ENCODE measurements at places on chromosomes 1 and 21.

GRCh38 chr1:232452117-232452516, 177.8 kb downstream of the SIPA1L2 start:
- DNase-seq: no peak

DNA sequence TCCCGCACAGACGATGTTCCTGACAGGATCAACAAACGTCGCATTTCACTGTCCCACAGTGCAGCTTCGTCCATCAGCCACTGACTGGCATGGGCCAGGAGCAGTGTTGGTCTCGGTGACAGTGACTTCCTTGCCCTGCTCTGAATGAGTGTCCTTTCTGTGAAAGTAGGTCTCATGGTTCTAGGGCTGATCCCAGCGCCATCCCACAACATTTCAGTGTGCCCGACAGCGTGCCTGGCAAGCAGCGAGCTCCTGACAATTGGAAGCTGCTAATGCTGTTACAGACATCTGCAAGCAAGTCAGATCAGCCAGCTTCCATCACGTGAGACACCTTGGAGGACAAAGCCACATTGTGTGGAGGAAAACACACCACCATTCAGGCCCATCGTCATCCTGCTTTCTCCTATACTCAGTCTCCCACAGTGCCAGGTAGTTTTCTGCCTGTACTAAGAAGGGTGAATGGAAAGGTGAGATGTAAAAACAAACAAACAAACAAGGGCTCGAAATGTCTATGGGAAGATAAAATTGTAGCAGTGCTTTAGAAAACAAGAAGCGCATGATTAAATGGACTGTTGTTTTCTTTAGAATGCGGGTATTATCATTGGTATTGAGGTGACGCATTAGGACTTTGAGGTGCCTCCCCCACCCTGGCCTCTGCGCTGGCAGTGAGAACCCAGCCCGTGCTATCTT, 21.9 kb downstream of the ERRFI1 start:
- no peak for DNase-seq

GRCh38 chr1:230923176-230923575, 54.9 kb upstream of the C1orf198 start:
- DNase-seq: no peak

GRCh38 chr21:42221581-42222345, 2.8 kb downstream of the ABCG1 start:
- DNase-seq: no peak

GRCh38 chr1:81409780-81410274, 390.9 kb upstream of the ADGRL2 start:
- no peak for DNase-seq

DNA sequence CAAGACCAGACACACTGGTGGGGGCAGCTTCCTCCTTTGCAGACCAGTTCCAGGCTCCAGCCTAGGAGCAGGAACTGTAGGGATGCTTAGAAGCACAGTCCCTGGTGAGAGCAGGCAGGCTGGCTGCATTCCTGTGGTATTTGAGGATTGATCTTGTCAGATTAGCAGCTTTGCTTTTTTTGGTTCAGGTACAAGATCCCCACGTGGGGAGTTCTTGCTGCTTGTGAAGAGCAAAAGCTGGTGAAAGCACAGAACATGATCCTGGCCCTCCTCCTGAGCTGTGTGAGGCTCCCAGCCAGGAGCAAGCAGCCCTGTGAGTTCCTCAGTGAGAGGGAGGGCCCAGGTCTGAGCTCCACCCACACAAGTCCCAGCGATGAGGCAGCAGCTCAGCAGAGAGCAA, 75.3 kb upstream of the ARTN start:
- DNase-seq: no peak

DNA sequence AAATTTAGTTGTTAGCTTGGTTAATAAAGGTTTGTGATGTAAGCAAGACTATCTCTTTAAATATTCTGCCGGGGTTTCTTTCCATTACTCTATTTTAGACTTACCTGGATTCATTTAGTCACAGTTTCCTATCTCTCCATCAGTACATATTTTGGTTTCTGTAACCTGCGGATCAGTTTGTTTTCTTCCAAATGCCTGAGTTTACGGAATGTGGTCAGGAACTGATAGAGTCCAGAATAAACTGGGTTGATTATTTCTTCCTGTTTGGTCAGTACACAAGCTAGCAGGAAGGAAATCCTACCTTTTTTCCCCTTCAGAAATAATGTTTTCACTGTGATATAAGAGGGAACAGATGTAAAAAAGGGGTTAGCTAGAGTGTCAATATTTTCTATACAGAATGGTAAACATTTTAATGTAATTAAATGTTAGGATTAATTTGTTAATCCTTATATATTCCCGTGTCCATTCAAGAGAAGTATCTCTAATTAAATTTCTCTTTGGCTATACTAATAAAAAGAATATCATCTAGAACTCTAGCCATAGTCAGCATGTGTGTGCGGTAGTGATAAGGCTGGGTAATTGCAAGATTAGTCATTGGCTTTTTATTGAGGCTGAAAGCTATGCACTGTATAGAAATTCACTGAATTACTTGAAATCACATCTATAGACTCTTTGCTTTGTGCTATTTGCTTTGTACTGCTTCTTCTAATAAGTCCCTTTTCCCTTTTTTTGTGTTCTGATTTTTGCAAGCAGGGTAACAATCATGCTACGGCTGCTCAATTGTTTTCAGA, 144.7 kb upstream of the ADGRL4 start:
- no peak for DNase-seq

DNA sequence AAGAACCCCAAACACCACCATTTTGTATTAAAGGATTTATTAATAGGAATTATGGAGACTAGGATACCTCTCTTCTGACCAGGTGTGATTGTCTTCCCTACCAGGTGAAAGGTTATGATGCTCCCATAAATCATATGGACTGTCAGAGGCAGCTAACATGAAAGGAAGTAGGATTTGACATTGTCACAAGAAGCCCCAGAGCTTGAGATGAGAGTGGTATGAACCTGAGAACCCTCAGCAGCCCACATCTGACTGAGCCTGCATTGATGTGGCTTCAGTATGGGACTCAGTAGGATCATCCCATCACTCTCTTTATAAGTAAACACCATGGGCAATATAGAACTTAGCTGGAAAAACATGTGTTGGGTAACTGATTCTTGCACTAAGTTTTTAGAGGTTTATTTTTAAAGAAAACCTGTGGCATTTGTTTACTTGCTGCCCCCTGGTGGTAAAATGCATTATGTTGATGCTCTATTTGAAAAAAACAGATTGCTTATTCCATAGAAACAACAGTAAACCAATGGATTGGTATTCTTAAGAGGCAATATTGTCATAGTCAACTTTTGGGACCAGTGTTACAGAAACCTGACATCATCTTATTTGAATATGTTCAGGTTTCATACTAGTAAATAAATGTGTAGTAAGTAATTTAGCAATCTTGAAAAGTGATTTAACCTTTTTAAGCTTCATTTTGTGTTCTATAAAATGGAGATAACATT, 16.6 kb upstream of the CACYBP start:
- no peak for DNase-seq

- DNase-seq: no peak
These were observed 16.6 kb downstream of the NOC2L start for GRCh38 chr1:942411-942821.

DNA sequence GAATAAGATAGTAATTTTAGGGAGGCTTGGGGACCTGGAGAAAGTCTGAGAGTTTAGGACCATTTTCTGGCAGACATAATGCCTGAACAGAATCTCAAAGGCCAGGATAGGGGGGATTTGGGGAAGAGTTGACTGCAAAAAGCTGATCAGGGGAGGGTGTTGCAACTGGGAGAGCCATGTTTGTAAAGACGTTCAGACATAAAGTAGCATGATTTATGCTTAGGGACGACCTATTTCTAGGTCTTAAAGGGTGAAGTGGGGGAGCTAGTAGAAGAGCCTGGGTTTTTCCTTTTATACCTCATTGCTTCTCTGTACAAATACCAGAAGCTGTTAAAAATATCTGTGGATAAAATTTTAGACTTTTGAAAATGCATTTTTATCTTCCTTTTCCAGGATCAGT, 51.2 kb downstream of the FNBP1L start:
- no peak for DNase-seq

DNA sequence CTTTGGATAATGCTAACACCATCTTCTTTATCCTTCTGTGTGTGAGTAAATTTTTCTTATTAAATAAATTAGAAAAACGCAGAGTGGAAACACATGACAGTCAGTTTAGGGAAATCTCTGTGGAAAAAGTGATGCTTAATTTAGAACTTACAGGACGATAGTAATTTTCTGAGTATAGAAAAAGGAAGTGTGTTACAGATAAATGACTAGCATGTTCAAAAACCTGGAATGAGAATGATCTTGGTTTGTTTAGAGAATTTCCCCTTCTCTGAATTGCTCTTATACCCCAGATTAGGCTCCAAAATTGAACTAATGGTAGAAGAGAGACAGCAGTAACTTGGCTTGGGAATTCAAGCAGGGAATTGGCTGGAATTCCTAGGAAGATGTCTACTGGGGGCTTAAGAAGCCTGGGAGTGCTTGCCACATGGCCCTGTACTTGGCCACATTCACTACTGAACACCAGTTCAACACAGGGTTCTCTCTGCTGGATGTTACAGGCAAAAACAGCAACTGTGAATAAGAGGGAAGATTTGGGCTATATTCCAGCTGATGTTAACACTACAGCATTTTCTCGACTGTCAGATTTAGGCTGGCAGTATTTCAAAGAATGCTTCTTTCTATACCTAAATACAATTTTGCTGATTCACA, 1004.2 kb downstream of the TTLL7 start:
- no peak for DNase-seq

DNA sequence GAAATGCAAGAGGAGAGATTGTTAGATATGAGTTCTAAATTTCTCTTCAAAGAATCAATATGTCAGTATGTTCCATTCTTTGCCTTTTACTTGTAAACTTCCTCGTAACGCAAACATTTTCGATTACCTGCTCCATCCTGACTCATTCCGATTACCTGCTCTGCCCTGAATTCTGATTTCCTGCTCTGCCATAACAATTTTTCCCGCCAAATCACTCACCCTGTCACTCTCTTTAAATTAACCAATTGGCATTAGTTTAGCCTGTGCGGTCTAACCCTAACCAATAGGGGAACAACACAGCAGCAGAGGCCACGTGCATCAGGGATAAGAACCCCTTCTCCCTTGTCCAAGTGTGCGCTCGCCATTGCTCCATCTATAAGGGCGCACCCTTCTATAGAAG, 25.0 kb upstream of the CBR3 start:
- DNase-seq: no peak

DNA sequence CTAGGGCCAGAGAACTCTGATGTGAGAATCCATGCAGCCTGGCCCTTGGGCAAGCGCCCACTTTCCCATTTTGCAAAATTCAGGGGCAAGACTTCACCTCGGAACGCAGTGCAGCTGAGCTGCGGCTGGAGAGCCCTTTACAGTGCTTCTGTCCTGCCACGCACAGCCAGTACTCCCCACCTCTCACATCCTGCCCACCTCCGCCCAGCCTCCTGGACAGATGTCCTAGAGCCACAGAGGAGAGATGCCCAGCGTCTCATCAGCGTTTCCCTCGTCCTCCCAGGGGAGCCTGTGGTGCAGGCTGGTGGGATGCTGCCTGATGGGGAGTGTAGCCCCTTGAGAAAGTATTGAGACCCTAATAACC, 29.6 kb downstream of the RUNX3 start:
- no peak for DNase-seq

- DNase-seq: no peak
These were observed 197.1 kb downstream of the COP1 start for GRCh38 chr1:176009951-176010350.

- no peak for DNase-seq
These were observed 119.3 kb downstream of the SIK1 start for GRCh38 chr21:43307677-43308070.

GRCh38 chr1:208043691-208044181, 132.8 kb upstream of the CD34 start:
- no peak for DNase-seq

DNA sequence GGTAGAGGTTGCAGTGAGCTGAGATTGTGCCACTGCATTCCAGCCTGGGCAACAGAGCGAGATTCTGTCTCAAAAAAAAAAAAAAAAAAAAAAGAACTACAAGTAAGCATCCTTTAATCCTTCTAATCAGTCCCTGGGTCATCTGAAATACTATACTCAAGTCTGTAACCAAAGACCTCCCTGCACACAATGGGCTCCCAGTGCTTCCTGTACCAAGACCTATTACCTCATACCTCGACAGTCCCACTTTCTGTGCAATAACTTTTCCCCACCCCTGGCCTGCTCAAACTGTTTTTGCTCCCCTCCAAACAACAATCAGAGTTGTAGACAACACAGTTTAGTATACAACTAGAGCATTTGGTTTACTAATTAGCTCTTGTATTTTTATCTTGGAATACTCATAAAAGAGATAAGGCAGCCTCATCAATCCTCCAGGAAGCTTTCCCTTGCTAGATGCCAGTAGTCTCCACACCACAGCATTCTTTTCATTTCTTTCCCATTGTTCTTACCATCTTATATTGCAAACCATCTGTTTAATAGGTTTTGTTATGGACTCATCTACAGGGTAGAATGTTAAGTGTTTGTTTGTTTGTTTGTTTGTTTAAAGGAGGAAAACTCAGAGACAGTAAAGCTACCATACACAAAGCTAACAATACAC, 19.2 kb upstream of the RLF start:
- DNase-seq: no peak

GRCh38 chr1:37420456-37420855, 53.9 kb upstream of the ZC3H12A start:
- DNase-seq: no peak

GRCh38 chr1:206839857-206840256, 25.6 kb upstream of the IL20 start:
- no peak for DNase-seq

- DNase-seq: no peak
These were observed 7.6 kb downstream of the CFH start for GRCh38 chr1:196659471-196659870.

GRCh38 chr1:183942933-183943693, 94.4 kb downstream of the COLGALT2 start:
- no peak for DNase-seq

DNA sequence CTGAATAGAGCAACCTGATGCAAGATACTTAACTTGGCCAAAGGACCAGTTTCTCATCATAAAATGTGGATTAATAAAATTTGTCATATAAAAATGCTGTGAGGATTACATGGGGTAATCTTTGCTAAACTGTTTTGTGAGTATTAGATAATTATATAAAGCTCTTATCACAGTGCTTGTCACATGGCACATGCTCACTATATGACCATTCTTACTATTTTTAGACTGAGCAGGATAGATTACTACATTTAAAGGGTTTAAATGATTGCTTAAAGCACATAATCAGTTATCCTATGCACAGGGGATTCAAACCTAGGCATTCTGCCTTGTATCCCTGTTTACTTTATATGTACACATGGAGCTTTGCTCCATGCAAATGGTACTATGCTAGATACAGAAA, 82.9 kb upstream of the COL24A1 start:
- DNase-seq: no peak

All from stimulated activated CD4-positive, alpha-beta T cell treated with anti-CD3 and anti-CD28 coated beads, Interleukin-15, amount 100 ng/mL, for 1 hour (primary cell).